ENCODE measurements at places on chromosomes 4 and X.

GRCh38 chr4:70754470-70754869 is 32.7 kb downstream of the RUFY3 start:
- no peak for DNase-seq

DNA sequence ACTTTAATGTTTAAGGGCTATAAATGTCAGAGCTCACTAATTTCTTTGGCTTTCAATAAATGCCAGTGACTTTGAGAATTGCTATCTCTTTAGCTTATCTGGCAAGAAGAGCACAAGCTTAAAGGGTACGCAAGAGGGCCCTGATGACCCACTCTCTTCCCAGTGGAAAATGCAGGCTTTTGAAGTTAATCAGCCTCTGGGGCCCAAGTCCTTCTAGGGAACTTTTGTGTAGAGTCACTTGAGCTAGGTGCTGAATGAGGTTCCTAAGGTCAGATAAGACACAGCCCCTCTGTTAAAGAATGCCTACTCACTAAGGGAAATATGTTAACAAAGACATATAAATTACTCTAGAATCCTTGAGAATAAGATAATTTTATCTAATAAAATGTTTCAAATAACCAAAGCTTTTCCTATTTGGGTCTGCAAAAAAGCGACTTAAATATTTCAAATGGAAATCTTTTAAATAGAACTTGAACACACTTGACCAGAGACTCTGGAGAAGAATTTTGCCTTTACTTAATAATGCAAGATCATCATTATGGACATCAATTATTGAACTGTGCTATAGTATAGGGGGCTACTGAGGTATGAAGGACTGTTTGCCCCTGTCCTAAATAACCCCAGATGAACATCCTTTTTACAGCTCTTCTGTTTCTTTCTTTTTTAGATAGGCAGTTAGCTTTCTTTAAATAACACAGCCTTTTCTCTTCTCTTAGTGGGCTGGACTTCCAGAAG is 430.1 kb downstream of the GBA3 start:
- no peak for DNase-seq

GRCh38 chr4:171847751-171848150 is 34.5 kb downstream of the GALNTL6 start:
- no peak for DNase-seq

DNA sequence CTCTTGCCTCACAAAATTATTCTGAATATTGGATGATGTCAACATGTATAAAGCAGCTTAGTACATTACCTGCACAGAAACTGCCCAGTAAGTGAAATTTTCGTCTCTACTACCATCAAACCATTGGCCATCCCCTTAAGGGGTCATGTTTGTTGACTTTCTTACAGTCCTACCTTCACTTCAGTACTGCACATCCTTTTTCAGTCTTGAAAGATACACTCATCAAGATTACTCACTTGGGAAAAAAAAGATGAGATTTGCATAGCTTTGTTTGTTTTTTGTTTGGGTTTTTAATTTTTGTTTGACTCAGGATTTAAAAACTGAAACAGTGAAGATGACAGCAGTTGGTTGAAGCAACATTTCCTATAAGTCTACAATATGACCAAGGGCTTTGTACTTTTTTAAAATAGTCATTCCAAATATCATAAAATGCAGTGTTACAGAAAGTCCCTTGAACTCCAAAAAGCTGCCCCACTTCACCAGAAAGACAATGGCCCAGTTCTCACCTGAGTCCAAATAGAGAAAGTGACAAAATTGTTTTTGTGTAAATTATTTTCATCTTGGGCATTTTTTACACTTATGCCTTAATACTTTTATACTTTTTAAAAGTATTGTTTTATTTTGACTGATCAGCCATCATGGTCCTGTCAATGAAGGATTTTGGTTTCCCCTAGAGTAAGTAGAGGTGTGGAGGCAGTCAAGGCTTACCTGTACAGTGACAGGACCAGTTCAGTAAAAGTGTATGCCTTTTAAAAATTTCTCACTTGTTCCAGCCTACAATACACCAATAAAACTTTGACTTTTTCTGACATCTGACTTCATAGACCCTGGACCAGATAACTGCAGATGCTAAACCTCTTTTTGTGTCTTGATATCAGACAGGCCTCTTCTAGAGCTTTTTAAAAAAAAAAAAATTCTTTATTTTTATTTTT is 59.7 kb upstream of the EDA2R start:
- no peak for DNase-seq

DNA sequence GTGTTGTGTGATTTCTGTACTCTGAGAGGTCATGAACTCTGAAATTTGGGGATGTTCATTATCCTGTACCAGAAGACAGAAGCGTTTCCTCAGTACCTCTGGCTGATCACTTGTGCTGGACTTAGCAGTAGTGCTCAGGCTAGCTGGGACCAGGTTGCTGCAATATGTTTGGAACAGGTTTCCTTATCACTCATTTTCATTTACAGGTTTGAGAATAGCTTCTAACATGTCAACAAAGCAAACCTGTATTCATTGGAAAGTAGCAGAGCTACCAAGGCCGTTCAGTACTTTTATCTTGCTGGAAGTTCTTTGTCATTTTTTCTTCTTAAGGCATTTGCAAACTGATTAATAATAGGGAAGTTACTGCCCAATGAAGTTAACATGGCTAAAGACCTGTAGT is 242.9 kb upstream of the ANKRD50 start:
- no peak for DNase-seq

DNA sequence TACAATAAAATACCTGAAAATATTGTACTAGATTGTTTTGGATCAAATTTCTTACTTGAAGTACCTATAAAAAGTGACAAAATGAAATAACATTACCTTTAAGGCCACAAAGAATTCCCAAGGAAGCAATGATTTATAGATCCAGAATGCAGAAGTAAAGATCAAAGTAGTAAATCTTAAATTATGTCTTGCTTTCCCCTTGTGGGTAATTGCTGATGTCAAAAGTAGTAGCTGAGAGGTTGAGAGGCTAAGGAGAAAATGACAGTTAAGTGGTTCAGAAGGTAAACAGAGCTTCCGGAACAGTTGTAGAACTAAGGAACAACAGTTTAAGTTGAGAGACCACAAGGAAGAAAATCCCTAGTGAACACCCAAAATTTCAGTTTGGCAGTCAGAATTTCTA is 358.3 kb downstream of the GABRG1 start:
- DNase-seq: no peak

- DNase-seq: no peak
Measured at GRCh38 chr4:1851575-1852410, 4.2 kb downstream of the LETM1 start.

- DNase-seq: no peak
Measured at GRCh38 chr4:117156806-117157205, 71.4 kb upstream of the TRAM1L1 start.

- peak; percentile 5 for DNase-seq
Measured at GRCh38 chrX:31353095-31353494, 281.3 kb upstream of the FTHL17 start.

- DNase-seq: no peak
Measured at GRCh38 chrX:109922190-109922589, 80.7 kb upstream of the TMEM164 start.

DNA sequence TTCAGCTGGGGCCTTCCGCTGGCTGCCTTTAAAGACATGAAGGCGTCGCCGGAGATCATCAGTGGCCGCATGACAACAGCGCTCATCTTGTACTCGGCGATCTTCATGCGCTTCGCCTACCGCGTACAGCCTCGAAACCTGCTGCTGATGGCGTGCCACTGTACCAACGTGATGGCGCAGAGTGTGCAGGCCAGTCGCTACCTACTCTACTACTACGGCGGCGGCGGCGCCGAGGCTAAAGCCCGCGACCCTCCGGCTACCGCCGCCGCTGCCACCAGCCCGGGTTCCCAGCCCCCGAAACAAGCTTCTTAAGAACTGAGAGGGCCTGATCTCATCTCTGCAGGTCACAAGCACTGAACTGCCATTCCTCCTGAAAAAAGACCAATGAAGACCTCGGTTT is 437 bp downstream of the MPC1L start:
- no peak for DNase-seq

- no peak for DNase-seq
Measured at GRCh38 chrX:10634392-10635161, 14.2 kb upstream of the MID1 start.

DNA sequence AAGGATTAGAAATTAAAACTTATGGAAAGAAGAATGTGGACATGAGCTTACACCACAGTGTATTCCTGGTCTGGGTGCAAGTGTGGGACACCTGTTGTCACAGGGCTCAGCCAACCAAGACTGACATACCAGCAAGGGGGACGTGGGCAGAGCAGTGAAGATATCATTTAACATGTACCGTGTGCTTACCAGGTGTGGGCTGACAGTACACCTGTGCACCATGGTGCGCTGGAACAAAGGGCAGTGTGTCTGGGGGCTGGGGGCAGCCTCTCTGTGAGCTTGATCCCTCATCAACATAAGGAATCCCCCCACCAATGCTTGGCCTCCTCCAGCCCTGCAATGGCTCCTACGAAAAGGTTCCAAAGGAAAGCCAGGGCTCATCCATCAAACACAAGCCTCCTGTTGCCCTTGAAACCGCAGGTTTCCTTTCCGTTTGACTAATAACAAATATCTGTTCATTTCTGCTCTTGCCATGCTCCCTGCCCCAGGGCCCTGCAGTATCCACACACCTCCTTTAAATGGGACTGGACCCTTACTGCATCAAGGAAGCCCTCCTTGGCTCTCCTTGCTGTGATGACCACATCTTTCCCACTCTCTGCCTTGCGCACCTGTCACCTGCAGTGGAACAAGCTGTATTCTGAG is 16.7 kb downstream of the EVC2 start:
- DNase-seq: no peak

GRCh38 chrX:150049647-150050046 is 111.4 kb upstream of the EOLA2 start:
- no peak for DNase-seq

DNA sequence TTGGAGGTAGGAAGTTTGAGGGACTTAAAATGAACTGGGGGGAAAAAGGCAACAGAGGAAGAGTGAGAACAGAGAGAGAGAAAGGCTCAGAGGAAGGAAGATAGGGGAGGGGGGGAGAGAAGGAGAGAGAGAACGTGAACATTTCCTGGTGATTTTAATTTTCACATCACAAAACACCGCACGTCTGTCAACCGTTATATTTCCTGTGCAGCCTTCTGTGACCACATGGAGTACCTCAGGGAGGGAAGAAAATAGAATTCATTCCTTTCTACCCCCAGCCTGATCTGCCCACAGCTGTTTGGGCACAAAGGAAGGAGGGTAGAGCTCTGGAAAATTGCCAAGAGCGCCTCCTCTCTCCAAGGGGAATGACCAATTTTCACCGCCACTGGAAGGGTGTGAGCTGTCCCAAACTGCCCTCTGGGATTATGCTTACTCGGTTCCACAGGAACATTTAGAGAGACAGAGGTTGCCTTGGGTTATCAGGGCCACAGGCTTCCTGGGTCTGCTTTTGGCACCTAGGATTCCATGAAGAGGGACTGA is 135.7 kb upstream of the MAMLD1 start:
- DNase-seq: no peak

GRCh38 chr4:53595204-53595603 is 3.9 kb upstream of the LNX1 start:
- DNase-seq: no peak

DNA sequence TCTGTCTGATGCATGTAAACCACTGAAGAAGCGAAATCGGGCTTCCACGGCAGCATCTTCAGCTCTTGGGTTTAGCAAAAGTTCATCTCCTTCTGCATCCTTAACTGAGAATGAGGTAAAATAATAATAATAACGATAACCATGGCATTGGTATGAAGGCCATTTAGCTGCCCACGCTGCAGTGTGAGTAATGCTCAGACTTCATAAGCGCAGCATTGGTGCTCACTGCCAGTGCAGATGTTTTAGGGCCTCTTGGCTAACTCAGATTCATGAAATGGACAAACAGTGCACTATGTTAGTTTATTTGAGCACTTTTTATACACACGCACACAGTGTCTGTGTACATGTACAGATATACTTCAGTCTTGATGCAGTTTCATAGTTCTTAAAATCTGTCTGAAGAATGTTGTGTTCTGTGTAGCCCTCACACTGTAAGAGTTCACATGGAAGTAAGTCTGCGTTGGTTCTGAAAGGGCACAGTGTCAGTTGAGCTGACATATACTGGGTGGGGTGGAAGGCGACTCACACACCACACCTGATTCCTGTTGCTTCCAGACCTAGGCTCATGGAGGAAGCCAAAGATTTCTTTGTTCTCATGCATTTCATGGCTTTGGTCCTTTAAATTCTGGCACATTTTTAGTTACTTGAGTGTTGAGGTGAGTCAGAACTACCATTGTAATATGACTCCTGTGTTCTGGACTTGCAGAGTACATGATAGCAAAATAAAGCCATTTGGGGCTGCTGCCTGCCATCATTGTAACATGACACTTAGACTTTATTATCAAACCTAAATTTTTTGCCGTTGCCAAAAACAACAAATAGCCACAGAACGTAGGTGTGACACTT is 68.7 kb downstream of the NSD2 start:
- DNase-seq: no peak

- DNase-seq: no peak
Measured at GRCh38 chr4:165588534-165589315, 209.9 kb downstream of the CPE start.

- peak; percentile 71 for DNase-seq
Measured at GRCh38 chrX:119706616-119707015, 13.6 kb upstream of the SEPTIN6 start.

- DNase-seq: no peak
Measured at GRCh38 chr4:69843301-69843700, 16.6 kb downstream of the SULT1E1 start.

DNA sequence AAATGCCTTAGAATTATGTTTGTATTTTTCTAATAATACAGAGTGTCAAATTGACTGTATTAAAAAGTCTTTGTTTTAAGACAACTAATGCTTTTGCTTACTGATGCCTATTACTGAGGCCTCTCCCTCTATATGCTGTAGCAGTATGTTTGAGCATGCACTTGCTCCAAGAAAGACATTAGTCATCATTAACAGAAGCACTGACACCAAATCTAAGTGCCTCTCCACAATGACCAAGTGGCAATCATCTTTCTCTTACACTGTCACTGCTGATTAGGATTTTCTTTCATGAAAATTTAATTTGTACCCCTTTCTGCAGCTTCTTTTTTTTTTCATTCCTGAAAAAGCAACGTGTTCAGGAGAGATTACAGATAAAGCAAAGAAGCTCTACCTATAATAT is 11.1 kb upstream of the MAB21L2 start:
- no peak for DNase-seq

DNA sequence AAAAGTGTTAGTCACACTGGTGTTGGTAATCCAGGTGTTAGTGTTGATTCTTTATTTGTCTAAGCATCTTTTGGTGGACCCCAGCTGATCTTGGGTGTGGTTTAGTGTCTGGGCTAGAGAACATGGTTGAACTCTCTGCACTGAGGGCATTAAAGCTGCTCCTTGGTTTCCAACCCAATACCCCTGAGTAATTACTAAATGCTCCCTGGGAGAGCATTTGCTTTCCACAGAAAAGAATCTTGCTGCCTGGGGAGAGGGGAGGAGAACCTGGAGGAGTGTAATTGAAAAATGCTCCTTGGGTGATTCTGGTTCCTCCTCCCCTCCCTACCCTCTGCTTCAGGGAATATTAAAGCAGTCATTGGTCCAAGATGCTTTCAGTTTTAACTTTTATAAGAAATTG is 3.1 kb downstream of the GUCY1B1 start:
- DNase-seq: no peak

- DNase-seq: no peak
Measured at GRCh38 chr4:24537025-24537424, 47.3 kb downstream of the DHX15 start.

GRCh38 chr4:2290974-2291704 is 29.2 kb upstream of the MXD4 start:
- peak; percentile 64 for DNase-seq

- no peak for DNase-seq
Measured at GRCh38 chr4:94536049-94536448, 84.3 kb downstream of the PDLIM5 start.
